ENCODE measurements at places on chromosomes 7 and 10.

DNA sequence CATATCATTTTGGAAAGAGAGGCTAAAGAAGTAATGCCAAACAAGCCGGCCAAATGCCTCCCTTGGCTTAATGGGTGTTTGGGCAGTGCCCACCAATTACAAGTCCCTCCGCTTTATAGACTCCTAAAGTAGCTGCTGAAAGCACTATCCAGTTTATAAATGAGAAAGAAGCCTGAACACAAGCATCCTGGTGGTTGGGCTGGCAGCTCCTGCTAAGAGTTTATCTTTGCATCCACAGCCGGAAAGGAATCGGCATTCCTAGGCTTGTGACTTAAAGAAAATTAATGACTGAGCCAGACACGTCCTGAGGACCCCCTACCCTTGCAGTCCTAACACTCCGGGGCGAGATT is 13.1 kb upstream of the NKX2-3 start:
- DNase-seq: no peak
- no peak overlapping the region for H3K27ac ChIP-seq
- no peaks in the 10 kb centered on the region for H3K36me3 ChIP-seq

GRCh38 chr7:1740214-1740613 is 70.1 kb downstream of the ELFN1 start:
- H3K27ac ChIP-seq: no peak overlapping the region
- DNase-seq: no peak
- peaks cover 2% of the 10 kb centered on the region for H3K27me3 ChIP-seq
- H3K36me3 ChIP-seq: no peaks in the 10 kb centered on the region
- peaks cover 36% of the 10 kb centered on the region for H3K4me1 ChIP-seq

DNA sequence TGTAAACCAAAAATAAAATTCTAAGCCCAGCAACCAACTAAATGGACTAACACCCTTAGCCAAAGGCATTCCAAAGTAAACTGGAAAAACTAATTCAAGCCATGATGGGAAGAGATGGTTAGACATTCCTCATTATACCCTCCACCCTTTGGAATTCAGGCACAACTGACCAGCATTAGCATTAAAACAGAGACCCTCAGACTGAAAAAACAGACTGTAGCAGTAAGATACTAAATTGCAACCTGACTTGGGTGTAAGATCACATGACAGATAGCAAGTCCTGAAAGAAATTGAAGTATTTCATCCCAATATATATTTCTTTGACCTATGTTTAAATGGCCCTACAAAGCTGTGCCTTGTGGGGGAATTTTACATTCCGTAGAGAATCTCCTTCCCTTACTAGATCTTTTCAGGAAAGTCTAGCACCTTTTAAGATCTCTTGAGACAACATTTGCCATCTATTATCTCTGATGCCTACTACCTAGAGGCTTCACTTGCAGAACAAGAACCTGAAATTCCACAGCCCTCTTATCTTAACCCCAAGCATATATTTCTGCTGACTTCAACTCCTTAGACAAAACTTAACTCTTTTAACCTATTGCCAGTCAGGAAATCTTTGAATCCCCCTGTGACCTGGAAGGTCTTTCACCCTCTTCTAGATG is 750.2 kb upstream of the IGFBP3 start:
- H3K4me1 ChIP-seq: no peaks in the 10 kb centered on the region
- no peaks in the 10 kb centered on the region for H3K27me3 ChIP-seq
- no peak overlapping the region for H3K27ac ChIP-seq
- H3K36me3 ChIP-seq: no peaks in the 10 kb centered on the region
- no peak for DNase-seq

GRCh38 chr7:151085691-151086620 is at the start of gene AGAP3:
AGAP3 (plus strand) TSS chr7:151086475; CDS start chr7:151086742, 267 bp downstream.
- DNase-seq: peak; percentile 54
- peaks cover 30% of the 10 kb centered on the region for H3K27me3 ChIP-seq
- H3K4me1 ChIP-seq: peaks cover 48% of the 10 kb centered on the region
- H3K4me3 ChIP-seq: peak within 1 kb of the TSS; percentile 80
- H3K36me3 ChIP-seq: peaks cover 6% of the 10 kb centered on the region

DNA sequence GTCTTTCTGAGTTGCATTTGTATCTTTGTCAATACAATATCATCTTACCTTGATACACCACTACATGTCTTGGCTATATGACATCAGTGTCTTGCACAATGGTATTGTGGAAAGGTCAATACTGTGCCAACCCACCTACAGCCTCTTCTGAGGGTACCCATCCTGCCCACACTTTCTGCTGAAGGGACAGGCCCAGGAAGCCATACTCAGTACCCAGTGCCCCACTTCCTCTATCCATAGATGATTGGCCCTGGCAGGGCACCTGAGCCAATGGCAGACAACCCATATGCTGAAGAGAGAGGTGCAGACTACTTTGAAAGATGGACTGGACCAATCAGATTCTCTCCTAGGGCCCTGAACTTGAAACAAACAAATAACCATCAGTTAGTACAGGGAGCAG is 152.0 kb upstream of the ADO start:
- no peak overlapping the region for H3K4me3 ChIP-seq
- peaks cover 15% of the 10 kb centered on the region for H3K4me1 ChIP-seq
- no peaks in the 10 kb centered on the region for H3K27me3 ChIP-seq
- H3K36me3 ChIP-seq: peaks cover 2% of the 10 kb centered on the region
- H3K27ac ChIP-seq: no peak overlapping the region

DNA sequence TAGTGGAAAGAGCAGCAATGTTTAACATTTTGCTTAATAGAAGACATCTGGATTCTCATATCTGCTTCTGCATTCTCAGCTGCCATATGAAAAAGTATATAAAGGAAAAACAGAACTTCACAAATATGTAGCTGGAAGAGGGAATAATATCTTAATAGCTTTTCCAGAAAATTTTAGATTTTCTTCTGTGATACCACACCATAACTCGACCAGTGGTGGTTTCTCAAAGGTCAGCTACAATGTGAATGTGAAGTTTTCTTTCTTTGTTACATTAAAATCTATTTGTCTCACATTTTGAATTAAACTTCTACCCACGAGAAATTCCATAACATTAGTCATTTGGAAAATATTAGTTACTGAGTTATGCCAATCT is 339.8 kb downstream of the PARD3 start:
- H3K27me3 ChIP-seq: no peaks in the 10 kb centered on the region
- DNase-seq: no peak
- no peak overlapping the region for H3K27ac ChIP-seq
- H3K36me3 ChIP-seq: no peaks in the 10 kb centered on the region

GRCh38 chr7:55006499-55006898 is 12.3 kb upstream of the EGFR start:
- H3K36me3 ChIP-seq: no peaks in the 10 kb centered on the region
- H3K27me3 ChIP-seq: peaks cover 2% of the 10 kb centered on the region
- H3K4me1 ChIP-seq: no peaks in the 10 kb centered on the region
- DNase-seq: no peak
- H3K27ac ChIP-seq: no peak overlapping the region

Measured in activated CD8-positive, alpha-beta T cell treated with anti-CD3 and anti-CD28 coated beads, Interleukin-2, amount 10 ng/mL, durations not matched to agents 7 days and 5 days (primary cell).